Left ventricle myocardium inferior (tissue), 1 donor: ENCODE measurements at places on chromosomes 1 and 21. TPM values are rescaled to one million over a fixed set of nuclear protein-coding genes. Genes with fewer than 3 reads are reported as not detected.
A peak's percentile ranks its signal among the peaks of the same experiment; 100 is the strongest.

The FOXD3 gene
- 0.11 TPM for total RNA-seq

DNA sequence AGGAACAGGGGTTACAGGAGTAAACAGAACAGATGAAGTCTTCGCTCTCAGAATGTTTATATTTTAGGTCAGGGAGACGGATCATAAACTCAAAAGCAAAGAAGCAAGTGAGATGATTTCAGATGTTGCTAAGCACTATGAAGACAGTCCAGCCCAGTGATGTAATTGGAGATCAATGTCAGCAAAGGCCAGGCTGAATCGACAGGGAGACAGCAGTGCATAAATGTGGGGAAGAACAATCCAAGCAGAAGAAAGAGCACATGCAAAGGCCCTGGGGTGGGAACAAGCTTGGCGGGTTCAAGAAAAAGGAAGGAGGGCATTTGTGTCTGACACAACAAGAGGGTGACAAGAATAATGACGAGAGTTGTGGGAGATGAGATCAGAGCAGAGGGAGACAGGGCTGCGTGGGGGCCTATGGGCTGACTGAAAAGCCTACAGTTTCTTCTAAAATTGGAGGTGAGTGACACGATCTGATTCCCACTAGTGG is 47.0 kb downstream of the TAS1R2 start:
- no peak for DNase-seq
- no peaks in the 10 kb centered on the region for H3K4me1 ChIP-seq
- H3K27ac ChIP-seq, result no peak overlapping the region
- H3K4me3 ChIP-seq, result no peak overlapping the region
- peaks cover 84% of the 10 kb centered on the region for H3K27me3 ChIP-seq

GRCh38 chr1:210652329-210652954 is 323.7 kb downstream of the HHAT start:
- H3K36me3 ChIP-seq, result no peaks in the 10 kb centered on the region
- H3K4me1 ChIP-seq, result no peaks in the 10 kb centered on the region
- DNase-seq, result no peak
- no peaks in the 10 kb centered on the region for H3K27me3 ChIP-seq
- no peak overlapping the region for H3K27ac ChIP-seq
- no peak overlapping the region for H3K4me3 ChIP-seq

DNA sequence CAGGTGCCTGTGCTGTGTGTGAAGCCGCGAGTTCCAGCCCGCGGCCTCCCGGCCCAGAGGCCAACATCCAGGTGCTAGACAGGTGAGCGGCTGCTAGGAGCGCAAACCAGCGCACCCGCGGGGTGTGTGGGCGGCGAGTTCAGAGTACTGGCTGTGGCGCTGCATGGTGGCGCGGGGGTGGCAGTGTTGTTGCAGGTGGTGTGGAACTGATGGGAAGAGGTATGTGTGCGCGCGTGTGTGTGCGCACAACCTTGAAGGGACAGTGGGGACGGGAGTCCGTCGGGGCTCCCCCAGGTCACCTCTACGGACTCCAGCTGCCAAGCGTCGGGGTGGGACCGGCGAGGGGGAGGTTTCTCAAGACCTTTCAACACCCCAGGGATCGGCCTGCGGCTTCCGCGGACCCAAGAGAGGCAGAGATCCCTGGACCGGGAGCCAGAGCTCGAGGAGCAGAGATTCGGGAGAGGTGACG is 433 bp upstream of the DMBX1 start:
- peaks cover 23% of the 10 kb centered on the region for H3K4me1 ChIP-seq
- no peak for DNase-seq
- peaks cover 100% of the 10 kb centered on the region for H3K27me3 ChIP-seq
- peak overlapping the region; percentile 56 for H3K4me3 ChIP-seq
